Hair follicular keratinocyte (primary cell): ENCODE measurements at places on chromosomes 1 and 21. TPM values are rescaled to one million over a fixed set of nuclear protein-coding genes. Genes with fewer than 3 reads are reported as not detected.

The SSR2 gene
- total RNA-seq = 484 and 494 TPM in 2 replicates

The GPR161 gene
- total RNA-seq = 16.1 and 23.4 TPM in 2 replicates

The SMIM1 gene
- total RNA-seq = 11.9 TPM in 1 of 2 replicates, not detected in the other

The UROD gene
- 107 and 124 TPM in 2 replicates for total RNA-seq

The MARK1 gene
- 7.1 and 81.1 TPM in 2 replicates for total RNA-seq

The CEP85 gene
- total RNA-seq = 9.3 and 14.6 TPM in 2 replicates

The ZSCAN20 gene
- total RNA-seq = 3.2 and 4.5 TPM in 2 replicates

The SLC30A1 gene
- 8.4 and 12.4 TPM in 2 replicates for total RNA-seq

The AGTRAP gene
- total RNA-seq = 151 and 193 TPM in 2 replicates

The UTS2 gene
- not detected in 2 replicates for total RNA-seq

The IFNAR1 gene
- total RNA-seq = 9.4 and 14.3 TPM in 2 replicates

The STK40 gene
- total RNA-seq = 11.8 and 12.9 TPM in 2 replicates

The UBE2U gene
- total RNA-seq = not detected in 2 replicates

The RBM11 gene
- 0.16 and 0.27 TPM in 2 replicates for total RNA-seq

The KRTAP21-2 gene
- not detected in 2 replicates for total RNA-seq

The AKT3 gene
- total RNA-seq = 6.6 and 10.9 TPM in 2 replicates

The CCDC185 gene
- not detected in 2 replicates for total RNA-seq

The TMEM50B gene
- total RNA-seq = 27.3 and 28.6 TPM in 2 replicates

The GPN2 gene
- total RNA-seq = 6.6 and 8.8 TPM in 2 replicates

The FMO4 gene
- total RNA-seq = 3.0 and 7.7 TPM in 2 replicates

The CAPN2 gene
- total RNA-seq = 152 and 185 TPM in 2 replicates

The IGSF21 gene
- not detected in 2 replicates for total RNA-seq

The URB1 gene
- 28.9 and 29.0 TPM in 2 replicates for total RNA-seq

The BGLAP gene
- total RNA-seq = not detected in 2 replicates
